ENCODE measurements at places on chromosomes 16 and 17.

DNA sequence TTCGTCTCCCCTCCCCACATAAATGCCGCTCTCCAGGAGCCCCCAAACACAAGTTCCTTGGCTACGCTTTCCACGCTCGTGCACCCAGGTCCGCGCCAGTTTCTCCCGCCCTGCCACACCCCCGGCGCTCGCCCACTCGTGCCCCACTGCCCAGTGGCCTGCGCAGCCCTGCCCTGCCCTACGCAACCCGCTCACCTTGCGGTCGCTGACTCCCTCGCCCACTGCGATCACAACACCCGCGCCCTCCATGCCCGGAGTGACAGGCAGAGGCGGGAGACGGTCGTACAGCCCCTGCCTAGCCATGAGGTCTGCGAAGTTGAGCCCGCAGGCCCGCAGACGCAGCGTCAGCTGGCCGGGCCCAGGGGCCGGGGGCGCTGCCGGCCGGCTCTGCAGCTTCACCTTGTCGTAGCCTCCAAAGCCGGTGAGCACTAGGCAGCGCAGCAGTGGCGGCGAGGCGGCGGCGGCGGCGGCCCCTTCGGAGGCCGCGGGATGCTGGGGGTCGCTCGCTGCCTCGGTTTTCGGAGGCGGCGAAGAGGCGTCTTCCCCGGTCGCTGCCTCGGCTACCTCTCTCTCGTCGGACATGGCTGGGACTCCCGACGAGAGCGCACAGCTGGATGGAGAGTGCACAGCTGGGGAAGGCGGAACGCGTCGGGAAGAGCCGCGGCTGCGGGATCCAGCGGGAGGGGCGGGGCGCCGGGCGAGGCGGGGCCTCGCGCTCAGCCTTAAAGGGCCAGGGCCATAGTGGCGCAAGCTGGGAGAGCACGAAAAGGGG is at the start of gene VAT1:
Gene VAT1, minus strand, starts transcription at position 645 of the 772 bp plus-strand sequence. Its CDS starts 63 bp downstream, at position 582.
- DNase-seq, result peak; percentile 53

- no peak for DNase-seq
Measured at GRCh38 chr17:48725288-48726064, 2.5 kb downstream of the PRAC2 start.

- no peak for DNase-seq
Measured at GRCh38 chr16:3953728-3954410, 73.4 kb upstream of the CREBBP start.

- no peak for DNase-seq
Measured at GRCh38 chr17:1228781-1229348, 41.4 kb upstream of the BHLHA9 start.

- DNase-seq, result no peak
Measured at GRCh38 chr17:40696651-40697072, 6.9 kb downstream of the KRT24 start.

GRCh38 chr17:55117164-55117563 is 147.6 kb upstream of the HLF start:
- no peak for DNase-seq

DNA sequence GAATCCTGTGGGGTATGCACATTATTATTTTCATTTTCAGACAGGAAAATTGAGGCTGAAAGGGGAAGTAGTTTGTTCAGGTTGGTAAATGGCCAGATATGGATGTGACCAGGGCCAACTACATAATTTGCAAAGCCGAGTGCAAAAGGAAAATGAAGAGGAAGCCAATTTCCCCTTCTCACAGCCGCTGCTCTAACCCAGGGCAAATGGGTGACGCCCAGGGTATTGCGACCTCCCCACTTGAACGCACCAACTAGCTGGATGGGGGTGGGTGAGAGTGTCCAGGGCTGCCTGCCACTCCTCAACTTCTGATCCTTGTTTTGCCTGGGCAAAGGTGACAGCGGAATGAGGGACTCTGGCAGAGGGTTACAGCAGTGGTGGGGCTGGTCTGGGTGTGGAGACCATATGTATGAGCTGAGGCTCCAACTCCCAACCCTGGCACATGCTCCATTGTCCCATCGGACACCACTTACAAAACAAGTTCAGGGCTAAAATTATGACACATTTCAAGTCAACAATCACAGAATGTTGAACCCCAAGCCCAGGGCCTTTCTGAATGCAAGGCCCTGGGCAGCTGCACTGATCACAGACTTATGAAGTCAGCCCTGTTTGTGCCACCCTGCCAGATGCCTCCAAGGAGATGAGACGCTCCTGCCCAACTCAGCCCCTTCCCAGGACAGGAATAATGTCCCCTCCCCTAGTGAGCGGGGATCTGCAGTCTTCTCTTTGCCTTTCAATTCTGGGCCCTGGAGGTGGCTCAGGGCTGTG is 1.7 kb downstream of the ANKRD40CL start:
- no peak for DNase-seq

DNA sequence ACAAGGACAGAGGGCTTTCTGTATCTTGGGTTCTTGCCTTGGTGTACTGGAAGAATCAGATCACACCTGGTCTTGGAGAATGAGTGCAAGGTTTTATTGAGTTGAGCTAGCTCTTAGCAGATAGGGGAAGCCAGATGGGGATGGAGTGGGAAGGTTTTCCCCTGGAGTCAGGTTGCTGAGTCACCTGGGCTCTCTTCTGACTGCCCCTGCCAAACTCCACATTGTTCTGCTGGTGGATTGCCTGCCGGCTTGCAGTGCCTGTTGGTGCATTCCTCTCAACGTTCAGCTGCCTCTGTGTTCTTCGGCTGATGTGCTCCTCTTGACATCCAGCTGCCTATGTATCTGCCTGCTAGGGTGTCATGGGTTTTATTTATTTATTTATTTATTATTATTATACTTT is 1431.1 kb downstream of the CDH8 start:
- no peak for DNase-seq

GRCh38 chr17:29168079-29168758 is 12.0 kb downstream of the MYO18A start:
- DNase-seq, result no peak

DNA sequence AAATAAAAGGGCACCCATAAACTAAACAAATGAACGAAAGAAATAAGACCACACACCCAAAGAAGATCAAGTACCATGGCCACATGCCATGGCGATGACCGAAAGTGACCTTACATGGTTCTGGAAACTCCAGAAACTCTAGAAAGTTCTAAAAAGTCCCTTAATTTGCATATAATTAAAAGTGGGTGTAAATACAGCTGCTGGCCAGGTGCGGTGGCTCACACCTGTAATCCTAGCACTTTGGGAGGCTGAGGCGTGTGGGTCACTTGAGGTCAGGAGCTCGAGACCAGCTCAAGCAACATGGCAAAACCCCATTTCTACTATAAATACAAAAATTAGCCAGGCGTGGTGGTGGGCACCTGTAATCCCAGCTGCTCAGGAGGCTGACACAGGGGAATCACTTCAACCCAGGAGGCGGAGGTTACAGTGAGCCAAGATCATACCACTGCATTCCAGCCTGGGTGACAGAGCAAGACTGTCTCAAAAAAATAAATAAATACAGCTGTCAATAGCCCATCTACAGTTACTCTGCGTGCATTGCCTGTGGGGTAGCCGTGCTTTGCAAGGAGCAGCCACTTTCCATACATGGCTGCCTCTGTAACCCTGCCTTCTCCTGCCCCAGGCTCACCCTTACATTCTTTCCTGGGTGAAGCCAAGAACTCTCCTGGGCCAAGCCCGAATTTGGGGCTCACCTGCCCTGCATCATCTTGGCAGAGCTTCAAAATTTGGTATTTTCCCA is 7.2 kb upstream of the ZNF778 start:
- DNase-seq, result no peak

- DNase-seq, result no peak
Measured at GRCh38 chr16:53893731-53894435, 189.9 kb downstream of the FTO start.

GRCh38 chr16:28891964-28892890 is 13.9 kb downstream of the ATP2A1 start:
- no peak for DNase-seq

DNA sequence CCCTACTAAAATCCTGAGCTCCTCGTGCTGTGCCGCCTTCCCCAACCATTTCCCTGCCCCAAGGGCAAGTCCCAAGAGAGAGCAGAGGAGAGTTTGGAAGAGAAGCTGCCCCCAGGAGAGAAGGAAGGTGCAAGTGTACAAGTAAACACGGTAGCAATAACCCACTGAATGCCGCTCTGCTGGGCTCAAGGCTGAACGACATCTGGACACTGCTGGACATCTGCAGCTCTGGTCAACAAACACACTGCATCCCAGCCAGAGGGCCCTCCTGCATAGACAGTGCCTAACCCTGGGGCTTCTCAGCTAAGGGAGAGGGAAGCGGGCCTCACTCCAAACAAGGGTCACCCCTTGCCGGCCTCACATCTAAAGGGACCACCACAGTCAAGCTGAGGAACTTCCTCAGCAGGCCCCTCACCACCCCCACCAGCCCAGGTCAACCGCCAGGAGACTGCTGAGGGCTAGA is 12.7 kb downstream of the JUP start:
- no peak for DNase-seq

GRCh38 chr16:56765949-56766348 is 36.0 kb downstream of the NUP93 start:
- DNase-seq, result no peak

GRCh38 chr17:58476812-58477211 is 11.4 kb downstream of the HSF5 start:
- DNase-seq, result no peak

DNA sequence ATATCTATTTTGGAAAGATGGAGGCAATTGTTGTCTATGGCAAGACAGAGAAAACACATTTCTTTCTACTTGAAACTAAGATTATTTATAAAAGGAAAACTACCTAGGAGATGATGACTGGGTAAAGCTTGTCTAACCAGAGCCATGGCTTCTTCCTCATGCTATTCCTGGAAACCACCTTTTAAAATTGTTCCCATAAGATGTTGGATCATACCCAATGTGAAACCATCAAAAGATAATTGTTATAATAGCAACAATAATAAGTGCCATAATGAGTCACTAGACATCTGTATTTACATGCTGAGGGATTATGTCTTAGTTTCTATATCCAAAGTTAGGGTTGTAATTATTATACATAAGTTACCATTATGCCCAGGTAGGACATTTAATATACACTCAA is 428.4 kb downstream of the KCNJ2 start:
- no peak for DNase-seq

- DNase-seq, result no peak
Measured at GRCh38 chr16:48113001-48113400, 42.8 kb downstream of the ABCC12 start.

DNA sequence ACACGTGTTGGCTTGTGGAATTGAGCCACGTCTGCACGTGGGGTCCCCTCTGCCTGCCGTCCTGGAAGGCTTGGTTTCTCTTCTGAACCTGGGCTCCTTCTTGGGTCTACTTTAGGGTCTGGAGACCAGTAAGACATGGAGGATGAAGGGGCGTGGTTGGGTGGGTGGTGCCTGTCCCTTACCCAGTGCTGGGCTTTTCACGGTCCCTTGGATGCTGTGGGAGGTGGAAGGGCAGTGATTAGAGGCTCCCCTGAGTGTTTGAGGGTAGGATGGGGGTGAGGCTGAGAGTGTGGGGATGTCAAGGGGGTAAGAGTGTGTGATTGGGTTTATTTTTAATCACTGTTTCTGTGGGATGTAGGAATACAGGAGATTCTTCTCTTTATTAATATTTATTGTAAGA is 38.3 kb downstream of the MGAT5B start:
- DNase-seq, result no peak

DNA sequence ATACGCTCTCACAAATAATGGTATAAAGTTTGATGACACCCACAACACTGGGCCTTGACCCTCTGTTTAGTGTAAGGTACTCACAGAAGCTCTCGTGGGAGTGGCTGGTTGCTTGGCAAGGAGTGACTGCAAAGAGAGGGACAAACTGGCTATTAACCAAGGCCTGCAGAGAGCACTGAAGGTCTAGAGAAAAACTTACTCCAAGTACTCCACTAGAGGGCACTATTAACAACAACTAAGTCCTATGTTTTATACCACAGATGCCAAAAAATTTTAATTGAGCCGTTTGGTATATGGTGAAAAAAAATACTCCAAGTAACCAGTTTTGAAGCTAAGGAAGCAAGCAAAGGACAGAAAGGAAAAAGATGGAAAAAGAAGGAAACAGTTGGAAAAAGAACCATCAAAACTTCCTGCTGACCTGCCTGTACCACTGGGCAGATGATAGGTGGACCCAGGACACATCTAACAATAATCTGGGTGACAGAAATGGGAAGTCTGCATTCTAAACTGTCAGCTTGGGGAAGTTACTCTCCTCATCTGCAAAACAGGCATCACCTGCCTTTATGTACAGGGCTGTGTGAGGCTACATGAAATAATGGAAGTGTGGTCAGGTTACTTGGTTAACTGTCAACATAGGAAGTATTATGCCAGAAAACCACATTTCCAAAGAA is 23.2 kb downstream of the DYNC1LI2 start:
- DNase-seq, result no peak

DNA sequence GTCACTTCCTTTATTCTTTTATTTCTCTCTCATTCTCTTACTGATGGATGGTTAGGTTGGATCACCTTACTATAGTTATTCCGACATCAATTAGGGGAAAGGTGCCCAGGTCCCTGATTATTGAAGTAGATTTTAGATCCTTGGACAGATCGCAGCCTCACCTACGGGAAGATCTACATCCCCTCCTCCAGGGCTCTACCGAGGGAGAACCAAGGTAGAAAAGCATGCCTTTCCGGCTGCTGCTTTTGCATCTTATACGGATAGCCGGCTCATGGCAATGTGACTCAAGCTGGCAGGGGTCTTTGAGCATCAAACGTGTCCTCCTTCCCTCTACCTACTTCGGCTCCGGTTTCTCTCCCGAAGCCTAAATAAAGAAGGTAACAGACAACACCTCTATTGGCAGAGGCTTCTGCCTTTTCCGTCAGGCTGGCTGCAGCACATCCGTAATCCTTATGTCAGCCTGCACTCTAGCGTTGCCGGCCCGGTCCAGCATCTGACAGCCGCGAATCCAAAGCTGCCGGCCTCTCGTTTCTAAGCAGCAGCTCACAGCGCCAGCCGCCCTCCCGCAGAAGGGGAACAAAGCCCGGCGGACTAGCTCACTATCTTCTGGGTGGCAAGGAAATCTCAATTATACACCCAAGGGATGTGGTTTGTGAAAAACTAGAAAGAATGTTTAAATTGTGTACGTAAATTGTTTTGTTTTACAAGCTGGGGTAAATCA is 46.9 kb downstream of the IRX6 start:
- DNase-seq, result no peak

DNA sequence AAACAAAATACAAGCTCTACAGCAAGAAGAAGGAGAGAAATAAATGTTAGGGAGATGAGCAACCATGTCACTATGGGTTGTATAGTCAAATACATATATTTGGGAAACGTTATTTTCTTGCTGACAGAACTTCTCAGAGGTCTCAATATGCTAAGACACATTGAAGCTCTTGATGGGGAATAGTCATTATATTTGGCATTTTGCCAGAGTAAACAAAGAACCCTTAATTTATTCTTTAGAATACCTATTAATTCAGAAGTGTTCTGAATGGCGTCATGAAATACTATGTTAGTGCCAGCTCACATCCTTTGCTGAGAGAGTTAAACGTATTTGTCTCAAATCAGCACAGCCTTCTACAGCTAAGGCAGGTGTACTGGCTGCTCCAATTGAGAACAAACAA is 458.9 kb downstream of the CDH13 start:
- no peak for DNase-seq

- no peak for DNase-seq
Measured at GRCh38 chr17:65277576-65277975, 140.4 kb downstream of the RGS9 start.

- DNase-seq, result no peak
Measured at GRCh38 chr17:34750004-34750403, 170.6 kb downstream of the TMEM132E start.
